Right renal pelvis (tissue), 4 donors: ENCODE measurements at places on chromosomes 12 and 14.

- peak; percentile 62 for DNase-seq
These were observed 29.2 kb downstream of the ATF7 start for GRCh38 chr12:53596920-53597363.

- no peak for DNase-seq
These were observed 117.3 kb downstream of the BTG1 start for GRCh38 chr12:92028441-92028709.

DNA sequence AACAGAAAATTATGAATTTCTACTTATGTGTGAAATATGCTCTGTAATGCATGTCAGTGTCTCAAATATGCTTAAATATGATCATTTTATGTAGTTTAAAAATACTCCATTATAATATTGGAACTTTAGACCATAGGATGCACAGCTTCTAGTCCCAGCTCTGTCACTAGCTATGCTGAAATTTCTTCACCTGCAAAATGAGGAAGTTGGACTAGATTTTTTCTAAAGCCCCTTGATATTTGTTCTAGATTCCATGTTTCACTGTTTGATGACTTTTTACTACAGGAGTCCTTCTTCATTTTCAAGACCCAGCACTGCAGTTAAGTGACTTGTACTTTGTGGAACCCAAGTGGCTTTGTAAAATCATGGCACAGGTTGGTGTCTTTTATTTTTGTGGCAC is 90.1 kb downstream of the LRRK2 start:
- no peak for DNase-seq

DNA sequence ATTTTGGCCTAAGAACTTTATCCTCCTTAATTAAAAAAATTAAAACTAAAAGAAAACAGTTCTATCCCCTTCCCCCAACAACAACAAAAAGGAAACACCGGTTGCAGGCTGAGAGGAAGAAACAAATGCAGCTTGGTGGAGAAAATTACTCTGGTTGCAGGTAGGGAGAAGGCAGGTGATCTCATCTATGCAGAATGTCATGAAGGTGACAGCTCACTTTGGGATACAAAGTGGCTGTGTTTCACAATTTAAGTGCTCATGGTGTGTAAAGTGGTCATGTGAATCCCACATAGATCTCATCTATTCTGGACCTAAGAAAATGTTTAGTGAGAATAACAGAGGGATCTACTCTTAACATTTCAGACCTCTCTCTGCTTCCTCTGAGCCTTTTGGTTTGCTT is 219.7 kb upstream of the PKP2 start:
- no peak for DNase-seq

DNA sequence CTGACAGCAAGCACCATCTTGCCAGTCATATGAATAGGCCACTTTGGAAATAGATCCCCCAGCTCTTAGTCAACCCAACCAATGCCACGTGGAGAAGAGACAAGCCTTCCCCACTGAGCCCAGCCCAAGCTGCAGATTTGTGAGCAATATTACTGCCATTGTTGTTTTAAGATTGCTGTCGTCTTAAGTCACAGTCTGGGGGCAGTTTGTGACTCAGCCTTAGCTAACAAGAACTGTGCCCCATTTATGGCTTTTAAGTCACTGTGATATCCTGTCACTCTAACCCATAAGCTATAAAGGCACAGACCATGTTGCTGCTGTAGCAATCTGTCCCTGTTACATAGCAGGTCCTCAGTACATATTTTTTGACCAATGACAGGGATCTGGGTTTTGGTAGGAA is 464.2 kb downstream of the MED13L start:
- no peak for DNase-seq

DNA sequence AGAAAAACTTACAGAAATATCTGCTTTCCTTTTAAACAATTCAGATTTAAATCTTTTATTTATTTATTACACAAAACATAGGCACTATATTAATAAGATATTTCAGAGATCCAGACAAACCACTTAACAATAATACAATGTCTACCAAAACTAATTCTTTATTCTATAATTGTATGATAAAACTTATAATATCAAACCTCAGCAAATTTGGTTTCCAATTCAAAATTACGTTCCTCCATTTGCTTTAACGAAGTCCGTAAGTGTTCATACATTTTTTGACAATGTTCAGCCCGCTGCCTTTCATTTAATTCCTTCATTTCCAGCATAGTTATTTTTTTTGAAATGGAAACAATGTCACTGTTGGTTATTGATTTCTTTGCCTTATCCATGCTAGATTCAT is 48.3 kb downstream of the CEP290 start:
- no peak for DNase-seq

GRCh38 chr12:106108185-106108835 is 30.4 kb downstream of the NUAK1 start:
- DNase-seq: no peak

- DNase-seq: peak; percentile 45
These were observed 101.9 kb downstream of the GAS2L3 start for GRCh38 chr12:100675432-100675831.
